ENCODE measurements at places on chromosomes 5 and 9. TPM values are rescaled to one million over a fixed set of nuclear protein-coding genes. Genes with fewer than 3 reads are reported as not detected.

TAL2 gene
- not detected for total RNA-seq

DNA sequence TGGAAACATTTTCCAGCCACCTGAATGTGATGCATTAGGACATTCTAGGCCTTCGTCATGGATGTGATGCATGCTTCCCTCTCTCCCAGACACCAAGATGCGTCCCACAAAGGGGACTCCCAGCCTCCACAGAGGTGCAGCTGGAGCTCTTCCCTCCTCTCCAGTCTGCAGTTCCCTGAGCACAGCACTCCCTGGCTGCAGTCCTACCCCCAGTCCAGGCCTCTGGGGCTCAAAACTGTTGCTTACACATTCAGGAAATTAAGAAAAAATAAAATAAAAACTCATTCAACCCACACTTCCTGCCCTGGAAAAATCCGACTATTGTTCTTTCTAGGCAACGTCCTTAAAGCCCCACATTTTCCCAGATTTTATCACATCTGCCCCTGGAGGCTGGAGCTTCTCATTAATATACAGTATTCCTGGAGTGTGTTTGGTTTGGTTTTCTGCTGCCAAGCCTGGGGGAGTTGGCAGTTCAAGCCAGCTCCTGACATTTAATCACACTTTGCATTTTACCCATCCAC is 78.4 kb upstream of the ICE1 start:
- DNase-seq, result no peak

GRCh38 chr9:86321373-86321772 is 32.8 kb downstream of the TUT7 start:
- DNase-seq, result no peak

DNA sequence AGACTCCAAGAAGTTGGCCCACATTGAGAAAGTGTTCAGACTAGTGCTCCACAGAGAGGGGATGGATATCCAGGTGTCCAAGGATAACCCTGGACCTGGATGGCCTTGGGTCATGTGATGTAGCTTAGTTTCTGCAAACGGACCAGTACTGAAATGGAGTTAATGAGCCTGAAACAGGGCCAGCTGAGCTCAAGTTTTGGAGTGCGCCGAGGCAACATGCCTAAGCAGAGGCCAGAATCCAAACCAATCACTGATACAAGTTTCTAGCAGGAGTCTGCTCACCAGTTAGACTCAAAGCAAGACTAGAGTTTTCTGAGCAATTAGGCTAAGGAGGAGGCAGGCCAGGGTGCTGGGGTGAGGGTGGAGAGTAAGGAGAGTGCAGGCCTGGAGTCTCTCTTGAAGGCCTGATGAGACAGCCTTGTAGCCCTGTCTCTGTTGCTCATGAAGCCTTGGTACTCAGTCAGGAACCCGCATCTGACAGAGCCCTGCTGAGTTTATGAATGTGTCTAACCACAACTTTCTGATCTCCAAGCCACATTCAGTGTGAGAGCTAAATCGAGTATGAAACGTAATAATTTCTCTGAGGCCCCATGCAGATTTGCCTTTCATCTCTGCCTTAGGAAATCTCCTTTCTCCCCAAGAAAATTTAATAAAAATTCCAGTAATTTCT is 68.9 kb upstream of the EQTN start:
- peak; percentile 61 for DNase-seq

DNA sequence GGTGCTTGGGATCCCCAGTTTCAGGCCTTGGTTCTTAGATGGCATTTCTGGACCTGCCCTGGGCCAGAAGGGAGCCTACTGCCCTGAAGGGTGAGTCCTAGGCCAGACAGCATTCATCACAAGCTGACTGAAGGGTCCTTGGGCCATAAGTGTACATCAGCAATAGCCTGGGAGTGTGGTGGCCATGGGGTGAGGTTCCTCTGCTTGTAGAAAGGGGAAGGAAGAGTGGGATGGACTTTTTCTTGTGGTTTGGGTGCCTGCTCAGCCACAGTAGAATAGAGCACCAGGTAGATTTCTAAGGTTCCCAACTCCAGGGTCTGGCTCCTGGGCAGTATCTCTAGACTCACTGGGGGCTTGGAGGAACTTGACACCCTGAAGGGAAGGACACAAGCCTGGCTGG is 95.2 kb upstream of the PHF24 start:
- DNase-seq, result no peak

DNA sequence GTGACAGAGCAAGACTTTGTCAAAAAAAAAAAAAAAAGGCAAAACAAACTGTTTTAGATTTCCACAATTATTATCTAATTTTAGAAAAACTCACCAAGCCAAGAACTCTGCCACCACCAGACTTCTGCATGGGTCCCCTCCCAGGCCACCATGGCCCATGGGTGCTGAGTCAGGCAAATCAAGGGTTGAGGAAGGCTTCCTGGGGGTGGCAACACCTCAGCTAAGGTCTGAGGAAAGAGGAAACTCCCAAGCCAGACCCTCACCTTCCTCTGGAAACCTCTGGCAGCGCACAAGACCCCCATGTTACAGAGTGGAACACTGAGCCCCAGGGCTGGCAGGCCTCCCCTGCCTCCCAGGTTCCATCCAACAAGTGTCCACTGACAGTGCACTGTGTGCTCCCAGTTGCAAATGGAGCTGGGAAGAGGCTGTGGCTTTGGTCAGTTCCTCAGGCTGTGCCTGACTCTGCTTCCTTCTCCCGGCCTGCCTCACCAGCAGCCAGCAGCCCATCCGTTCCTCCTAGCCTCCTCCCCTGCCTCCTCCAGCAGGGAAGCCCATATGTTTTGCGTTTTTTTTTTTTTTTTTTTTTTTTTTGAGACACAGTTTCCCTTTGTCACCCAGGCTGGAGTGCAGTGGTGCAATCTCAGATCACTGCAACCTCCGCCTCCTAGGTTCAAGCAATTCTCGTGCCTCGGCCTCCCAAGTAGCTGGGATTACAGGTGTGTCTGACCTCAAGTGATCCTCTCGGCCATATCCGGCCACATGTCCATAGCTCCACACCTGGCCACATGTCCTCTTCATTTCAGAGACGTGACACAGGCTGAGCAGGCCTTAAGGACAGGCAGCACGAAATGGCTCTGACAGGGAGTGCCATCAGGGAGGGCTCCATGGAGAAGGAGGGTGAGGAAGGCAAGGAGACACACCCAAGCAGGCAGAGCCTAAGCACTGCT is 3.5 kb upstream of the SUSD3 start:
- DNase-seq, result no peak

SKIC3 gene
- total RNA-seq, result 104 TPM

GRCh38 chr9:80811003-80811402 is 878.3 kb downstream of the TLE1 start:
- DNase-seq, result no peak

ZFYVE16 gene
- total RNA-seq, result 11.3 TPM

DNA sequence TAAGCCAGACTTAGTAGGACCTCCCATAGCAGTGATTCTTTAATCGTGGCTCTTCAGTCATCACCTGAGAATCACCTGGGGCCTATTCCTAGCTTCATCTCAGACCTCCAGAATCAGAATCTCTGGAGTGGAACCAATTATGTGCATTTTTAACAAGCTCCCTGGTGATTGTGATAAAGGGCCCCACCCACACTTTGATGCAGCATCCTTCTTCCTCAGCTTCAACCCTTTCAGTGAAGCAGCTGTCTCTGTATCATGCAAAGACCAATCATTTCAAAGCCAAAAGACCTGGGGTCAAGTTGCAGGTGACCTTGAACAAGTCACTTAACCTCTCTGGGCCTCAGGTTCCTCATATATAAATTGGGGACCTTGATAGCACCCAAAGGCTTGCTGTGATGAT is 17.1 kb downstream of the FBXO10 start:
- no peak for DNase-seq

DNA sequence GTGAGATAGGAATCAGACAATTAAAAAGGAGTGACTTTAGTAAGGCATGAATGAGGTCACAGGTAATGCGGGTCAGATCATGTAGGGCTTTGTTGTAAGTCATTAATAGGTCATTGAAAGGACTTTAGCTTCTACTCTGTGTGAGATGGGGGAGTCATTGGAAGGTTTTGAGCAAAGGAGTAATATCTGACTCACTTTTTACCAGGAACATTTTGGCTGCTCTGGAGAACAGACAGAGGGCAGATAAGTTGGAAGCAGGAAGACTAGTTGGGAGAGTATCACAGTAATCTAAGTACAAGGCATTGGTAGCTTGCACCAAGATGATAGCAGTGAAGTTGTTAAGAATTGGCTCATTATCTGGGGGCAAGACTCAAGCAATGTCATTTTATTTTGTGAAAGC is 37.4 kb downstream of the KIF2A start:
- no peak for DNase-seq

DNA sequence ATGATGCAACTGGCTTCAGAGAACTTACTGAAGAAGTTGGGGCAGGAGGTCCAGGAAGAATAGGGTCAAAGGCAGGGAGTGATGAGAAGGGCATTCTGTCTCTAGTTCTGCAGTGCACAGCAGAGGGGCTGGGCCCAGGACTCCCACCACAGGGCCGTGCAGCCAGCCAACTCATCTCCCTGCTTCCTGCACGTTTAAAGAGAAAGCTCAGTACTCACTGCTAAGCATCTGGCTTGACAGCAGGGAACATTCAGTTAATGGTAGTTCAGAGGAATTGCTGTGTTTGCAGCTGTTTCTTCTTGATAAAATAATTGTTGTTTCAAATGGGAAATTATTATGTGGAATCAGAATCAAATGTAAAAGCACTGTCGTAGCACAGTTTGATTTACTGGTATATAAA is 25.6 kb upstream of the SCAMP1 start:
- no peak for DNase-seq

SV2C gene
- 0.23 TPM for total RNA-seq

GFM2 gene
- 23.5 TPM for total RNA-seq

GRCh38 chr5:163306421-163306820 is 131.0 kb upstream of the CCNG1 start:
- no peak for DNase-seq

- DNase-seq, result peak; percentile 32
Measured at GRCh38 chr5:140043508-140043872, 391 bp upstream of the NRG2 start.

DNA sequence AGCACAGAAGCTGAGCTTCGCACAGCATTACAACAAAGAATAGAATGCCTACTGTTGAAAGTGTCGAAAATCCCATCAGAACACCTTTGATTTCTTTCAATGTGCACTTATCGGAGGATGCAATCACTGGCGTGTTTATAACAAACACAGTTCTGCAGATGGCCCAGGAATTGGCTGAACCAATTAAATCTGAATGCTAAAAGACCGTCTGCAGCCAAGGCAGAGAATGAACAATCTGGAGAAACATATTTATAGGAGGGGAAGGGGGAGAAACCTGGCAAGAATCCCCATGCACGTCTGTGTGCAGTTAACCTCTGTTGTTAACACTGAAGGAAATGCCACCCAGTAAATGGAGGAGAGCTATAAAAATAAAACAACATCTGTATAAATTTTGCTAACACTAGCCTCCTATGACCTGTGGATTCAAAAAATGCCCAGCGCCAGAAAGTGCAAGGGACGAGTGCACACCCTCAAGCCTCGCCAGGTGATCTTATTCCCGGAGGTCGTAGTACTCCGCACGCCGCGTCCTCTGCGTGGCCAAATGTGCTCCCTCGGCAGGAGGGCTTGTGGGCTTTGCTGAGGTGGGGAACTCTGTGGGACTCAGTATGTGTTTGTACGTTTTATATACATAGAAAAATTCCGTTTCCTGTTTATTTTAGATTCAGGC is 56.8 kb downstream of the PTCH1 start:
- DNase-seq, result no peak

DNA sequence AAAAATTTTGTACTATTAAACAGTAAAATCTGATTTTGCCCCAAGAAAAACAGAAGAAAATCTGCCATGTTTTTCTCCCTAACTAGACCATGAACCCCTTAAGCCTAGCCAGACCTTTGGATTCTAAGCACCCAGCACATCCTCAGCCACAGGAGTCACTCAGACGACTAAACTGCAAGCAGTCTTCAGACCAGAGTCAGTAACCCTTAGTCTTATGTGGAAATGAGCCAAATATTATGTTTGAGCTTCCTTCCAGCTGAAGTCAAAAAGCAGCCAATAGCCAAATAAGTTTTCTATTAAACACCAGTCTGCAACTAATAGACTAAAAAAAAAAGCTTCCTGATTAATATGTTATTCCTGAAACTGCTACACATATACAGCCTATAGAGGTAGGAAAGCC is 47.4 kb downstream of the GOLPH3 start:
- no peak for DNase-seq

RANBP17 gene
- not detected for total RNA-seq

GRCh38 chr5:42598311-42598710 is 158.3 kb upstream of the CCDC152 start:
- DNase-seq, result no peak

GRCh38 chr5:61071526-61071925 is 90.7 kb downstream of the SMIM15 start:
- no peak for DNase-seq

- DNase-seq, result no peak
Measured at GRCh38 chr9:129666575-129666974, 1.1 kb downstream of the PRRX2 start.

GRCh38 chr5:173310218-173310769 is 17.9 kb downstream of the STC2 start:
- DNase-seq, result no peak

TSLP gene
- total RNA-seq, result 3.6 TPM

- DNase-seq, result no peak
Measured at GRCh38 chr9:5870691-5871090, 20.0 kb upstream of the MLANA start.

GRCh38 chr5:141590127-141590526 is 28.7 kb downstream of the DIAPH1 start:
- DNase-seq, result no peak

GABRA6 gene
- total RNA-seq, result not detected

All from activated T-cell treated with anti-CD3 and anti-CD28 coated beads, Interleukin-2, amount 50 U/mL, for 72 hours (primary cell).